NCI-H446 (cell line): ENCODE measurements at places on chromosomes 2 and 18.
A peak's percentile ranks its signal among the peaks of the same experiment; 100 is the strongest.

DNA sequence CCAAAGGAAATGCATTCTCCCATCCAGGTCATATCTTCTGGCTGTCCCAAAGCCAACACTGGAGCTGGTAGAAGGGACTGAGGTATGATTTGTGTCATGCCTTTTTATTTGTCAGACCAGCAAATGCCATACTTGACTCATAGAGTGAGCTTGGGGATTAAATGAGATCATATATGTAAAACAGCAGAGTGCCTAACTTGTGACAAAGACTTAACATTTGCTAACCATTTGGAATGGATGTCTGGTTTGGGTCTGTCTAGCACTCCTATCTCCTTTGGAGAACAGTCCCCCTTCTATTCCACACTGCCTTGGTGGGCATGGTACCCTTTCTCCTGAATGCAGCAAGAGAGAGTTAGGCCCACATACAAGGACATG, 128.5 kb upstream of the LGALSL start:
- DNase-seq = no peak

GRCh38 chr2:31812051-31812798, 198.6 kb downstream of the MEMO1 start:
- DNase-seq = no peak

DNA sequence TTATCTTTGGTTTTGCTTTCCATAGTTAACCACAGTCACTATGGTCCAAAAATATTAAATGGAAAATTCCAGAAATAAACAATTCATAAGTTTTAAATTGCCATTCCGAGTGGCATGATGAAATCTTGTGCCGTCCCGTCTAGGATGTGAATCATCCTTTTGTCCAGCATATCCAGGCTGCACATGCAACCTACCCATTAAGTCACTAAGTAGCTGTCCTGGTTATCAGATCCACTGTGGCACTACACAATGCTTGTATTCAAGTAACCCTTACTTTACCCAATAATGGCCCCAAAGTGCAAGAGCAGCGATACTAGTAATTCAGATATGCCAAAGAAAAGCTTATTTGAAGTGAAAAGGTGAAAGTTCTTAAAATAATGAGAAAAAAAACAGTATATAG, 10.7 kb downstream of the USP34 start:
- DNase-seq = no peak

DNA sequence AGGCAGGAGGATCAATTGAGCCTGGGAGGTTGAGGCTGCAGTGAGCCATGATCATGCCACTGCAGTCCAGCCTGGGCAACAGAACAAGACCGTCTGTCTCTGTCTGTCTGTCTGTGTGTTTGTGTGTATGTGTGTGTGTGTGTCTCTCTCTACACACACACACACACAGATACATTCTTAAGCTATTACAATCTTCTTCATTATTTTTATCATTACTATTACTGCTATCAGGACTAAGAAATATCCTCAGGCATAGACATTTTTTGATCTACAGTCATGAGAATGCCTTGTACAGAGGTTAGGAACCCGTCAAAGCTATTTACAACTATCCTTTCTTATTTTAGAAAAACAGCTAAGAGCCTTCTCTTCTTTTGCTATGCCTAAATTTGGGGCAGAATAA, 207.4 kb downstream of the NEDD4L start:
- DNase-seq = no peak

- DNase-seq = no peak
Measured at GRCh38 chr18:45775241-45775676, 50.2 kb upstream of the SIGLEC15 start.

GRCh38 chr2:217177720-217178119, 317.9 kb upstream of the TNP1 start:
- DNase-seq = no peak

- DNase-seq = no peak
Measured at GRCh38 chr2:239881031-239881471, 144.1 kb downstream of the NDUFA10 start.

- DNase-seq = no peak
Measured at GRCh38 chr2:45614330-45614729, 3.3 kb upstream of the SRBD1 start.

GRCh38 chr2:41998186-41999127, 49.4 kb upstream of the PKDCC start:
- DNase-seq = no peak

DNA sequence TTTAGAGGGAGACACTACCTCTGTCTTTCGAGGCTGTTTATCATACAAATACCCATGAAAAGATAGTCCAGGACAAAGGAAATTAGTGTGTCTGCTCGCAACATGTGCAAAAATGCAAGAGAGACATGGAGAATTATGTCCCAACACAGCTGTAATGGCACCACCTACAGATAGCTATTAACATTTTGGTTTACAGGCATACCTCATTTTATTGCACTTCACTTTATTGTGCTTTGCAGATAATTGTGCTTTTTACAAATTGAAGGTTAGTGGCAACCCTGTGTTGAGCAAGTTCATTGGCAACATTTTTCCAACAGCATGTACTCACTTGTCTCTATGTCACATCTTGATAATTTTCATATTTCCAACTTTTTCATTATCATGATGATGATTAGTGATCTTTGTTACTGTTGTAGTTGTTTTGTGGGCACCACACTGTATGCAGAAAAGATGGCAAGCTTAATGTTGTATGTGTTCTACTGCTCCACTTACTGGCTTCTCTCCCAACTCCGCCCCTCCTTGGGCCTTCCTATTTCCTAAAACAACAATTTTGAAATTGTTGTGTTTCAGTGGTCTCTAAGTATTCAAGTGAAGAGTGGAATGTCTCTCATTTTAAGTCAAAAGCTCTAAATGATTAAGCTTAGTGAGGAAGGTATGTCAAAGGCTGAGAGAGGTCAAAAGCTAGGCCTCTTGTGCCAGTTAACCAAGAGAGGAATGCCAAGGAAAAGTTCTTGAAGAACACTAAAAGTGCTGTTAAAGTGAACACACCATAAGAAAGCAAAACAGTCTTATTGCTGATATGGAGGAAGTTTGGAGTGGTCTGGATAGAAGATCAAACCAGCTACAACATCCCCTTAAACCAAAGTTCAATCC, 52.0 kb downstream of the ANKRD12 start:
- no peak for DNase-seq

DNA sequence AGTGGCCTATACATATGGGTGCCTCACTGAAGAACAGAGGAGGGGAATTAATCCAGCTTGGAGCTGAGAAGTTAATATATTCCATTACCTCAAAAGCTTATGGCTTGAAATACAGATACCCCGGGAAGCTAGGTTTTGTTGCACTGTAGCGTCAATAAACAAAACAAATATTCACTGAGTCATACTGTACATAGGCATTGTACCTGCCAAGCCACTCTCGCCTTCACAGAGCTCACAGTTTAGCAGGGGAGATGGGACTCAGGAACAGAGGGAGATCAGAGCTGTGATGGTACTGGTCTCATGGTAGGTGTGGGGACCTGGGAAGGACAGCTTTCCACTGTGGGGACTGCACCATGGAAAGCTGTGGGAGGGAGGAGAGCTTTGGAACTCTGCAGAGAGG, 111.2 kb upstream of the ST6GAL2 start:
- DNase-seq = no peak

GRCh38 chr18:60053747-60054304, 154.0 kb downstream of the PMAIP1 start:
- DNase-seq = no peak

DNA sequence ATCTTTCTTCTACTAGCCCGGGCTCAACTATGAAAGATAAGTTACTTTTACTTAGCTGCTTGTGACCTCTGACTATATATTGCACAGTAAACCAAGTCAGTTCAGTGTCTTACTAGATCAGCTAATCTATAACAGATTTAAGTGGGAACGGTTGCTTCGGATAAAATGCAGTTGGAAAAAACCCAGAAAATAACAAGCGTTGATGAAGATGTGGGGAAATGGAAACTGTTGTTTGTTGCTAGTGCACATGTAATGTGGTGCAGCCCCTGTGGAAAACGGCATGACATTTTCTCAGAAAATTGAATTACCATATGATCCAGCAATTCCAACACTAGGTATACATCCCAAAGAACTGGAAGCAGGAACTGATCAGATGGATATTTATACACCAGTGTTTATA, 248.5 kb downstream of the PRKCE start:
- DNase-seq = no peak

DNA sequence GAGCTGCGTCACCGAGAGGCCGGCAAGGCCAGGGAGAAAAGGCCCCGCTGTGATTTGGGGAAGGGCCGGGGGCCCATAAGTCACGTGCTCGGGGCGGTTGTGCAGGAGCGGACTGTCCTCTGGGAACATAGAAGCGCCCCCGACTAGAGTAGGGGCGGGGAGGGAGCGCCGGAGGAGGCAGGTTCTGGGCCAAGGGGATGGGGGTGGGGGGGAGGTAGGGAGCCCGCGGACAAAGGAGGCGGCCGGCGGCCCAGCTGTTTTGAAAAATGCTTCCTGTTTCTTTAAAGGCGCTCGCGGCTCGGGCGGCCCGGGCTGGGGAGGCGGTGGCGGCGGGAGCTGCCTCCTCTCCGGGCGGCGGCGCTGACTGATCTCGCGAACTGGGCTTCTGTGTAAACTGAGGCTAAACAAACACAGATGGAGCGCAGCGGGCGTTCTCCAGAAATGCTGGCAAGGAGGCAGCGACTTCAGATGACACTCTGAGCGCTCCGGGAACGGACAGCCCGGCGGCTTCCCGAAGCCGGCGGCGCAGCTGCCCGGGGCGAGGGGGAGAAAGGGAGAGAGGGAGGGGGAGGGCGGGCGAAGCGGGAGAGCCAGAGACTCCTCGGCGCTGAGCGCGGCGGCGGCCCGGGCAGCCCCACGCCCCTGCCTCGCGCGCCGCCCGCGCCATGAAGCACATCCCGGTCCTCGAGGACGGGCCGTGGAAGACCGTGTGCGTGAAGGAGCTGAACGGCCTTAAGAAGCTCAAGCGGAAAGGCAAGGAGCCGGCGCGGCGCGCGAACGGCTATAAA, at the start of gene ATOH8:
Gene ATOH8 (plus strand): TSS at position 467 of the 788 bp plus-strand sequence. CDS start 199 bp downstream, at position 666.
- DNase-seq = peak; percentile 82

- DNase-seq = no peak
Measured at GRCh38 chr2:197706839-197707207, 1.7 kb downstream of the MARS2 start.

DNA sequence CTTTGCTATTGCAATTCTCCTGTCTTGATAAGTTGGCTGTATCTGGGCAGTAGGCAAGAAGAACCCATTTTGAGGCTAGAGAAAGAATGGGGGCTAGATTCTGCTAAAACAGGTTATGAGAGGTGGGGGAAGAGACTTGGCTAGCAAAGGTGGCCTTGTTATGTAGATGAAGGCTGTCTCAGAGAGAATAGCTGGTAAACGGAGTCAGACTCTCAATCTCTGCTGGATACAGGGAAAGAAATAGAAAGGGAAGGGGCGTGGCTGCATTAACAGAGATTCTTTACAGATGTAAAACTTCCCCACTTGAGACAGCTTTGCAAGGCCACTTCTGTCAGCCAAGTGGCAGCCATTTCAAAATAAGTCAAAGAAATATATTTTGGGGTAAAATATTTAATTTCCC, 38.1 kb upstream of the ARHGAP25 start:
- DNase-seq = no peak

DNA sequence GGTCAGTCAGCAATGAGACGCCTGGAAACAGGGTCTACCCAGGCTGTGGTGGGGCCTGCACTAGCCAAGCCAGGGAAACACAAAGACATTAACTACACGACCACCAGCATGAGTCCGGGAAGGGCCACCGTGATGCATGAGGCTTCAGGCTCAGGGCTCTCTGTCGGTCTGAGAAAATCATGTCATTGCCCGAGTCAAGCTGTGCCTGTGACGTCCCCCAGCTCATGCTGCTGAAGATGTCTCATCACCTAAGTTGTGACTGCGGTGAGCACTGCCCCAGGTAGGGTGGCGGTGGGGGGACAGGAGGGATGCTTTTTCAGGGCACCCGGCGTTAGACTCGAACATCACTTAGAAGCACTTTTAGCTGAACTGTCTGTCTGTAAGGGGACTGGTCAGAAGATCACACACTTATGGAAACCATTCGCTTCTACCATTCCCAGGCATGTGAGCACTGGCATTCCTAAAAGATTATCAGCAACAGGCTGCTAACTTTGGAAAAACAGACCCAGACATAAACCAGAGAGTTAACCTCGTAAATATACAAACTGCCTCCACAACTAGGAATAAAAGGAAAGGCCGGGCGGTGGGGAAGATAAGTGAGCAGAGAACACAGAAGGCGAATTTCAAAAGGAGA, 234.5 kb downstream of the HDAC4 start:
- DNase-seq = no peak

DNA sequence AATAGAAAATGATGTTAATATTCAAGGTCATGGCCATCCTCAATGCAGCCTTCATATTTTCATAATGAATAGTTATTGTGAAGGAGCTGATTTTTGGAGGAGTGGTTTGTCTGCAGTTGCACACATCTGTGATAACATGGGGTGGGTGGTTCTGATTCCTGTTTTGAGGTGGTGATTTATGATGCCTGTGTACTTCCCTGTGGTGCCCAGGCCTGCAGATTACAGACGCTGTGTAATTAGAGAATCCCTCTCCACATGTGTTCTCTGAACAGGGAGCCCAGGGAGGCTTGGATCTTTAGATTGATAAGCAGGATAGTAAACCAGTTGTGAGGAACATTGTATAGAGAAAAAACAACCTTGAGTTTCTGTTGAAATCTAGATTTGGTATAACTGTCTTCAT, 117.5 kb downstream of the AGAP1 start:
- no peak for DNase-seq

- DNase-seq = peak; percentile 30
Measured at GRCh38 chr2:191030521-191031154, 16.7 kb upstream of the STAT1 start.

DNA sequence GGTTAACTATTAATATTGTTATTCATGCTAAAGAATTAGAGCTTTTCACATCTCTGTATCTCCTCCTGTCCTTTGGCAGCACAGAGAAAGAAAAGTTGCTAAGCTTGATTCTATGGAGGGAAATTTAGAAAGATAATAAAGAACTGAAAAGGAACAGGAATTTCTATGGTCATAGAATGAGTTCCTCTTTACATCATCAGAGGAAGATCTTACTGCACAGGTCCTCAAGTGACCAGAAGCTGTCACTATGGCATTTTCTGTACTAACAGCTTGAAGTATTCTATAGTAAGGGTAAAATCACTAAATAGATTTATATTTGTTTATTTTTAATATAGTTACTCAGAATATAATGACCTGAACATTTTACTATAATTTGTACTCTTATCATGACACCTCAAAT, 6.0 kb upstream of the PRKD3 start:
- no peak for DNase-seq

DNA sequence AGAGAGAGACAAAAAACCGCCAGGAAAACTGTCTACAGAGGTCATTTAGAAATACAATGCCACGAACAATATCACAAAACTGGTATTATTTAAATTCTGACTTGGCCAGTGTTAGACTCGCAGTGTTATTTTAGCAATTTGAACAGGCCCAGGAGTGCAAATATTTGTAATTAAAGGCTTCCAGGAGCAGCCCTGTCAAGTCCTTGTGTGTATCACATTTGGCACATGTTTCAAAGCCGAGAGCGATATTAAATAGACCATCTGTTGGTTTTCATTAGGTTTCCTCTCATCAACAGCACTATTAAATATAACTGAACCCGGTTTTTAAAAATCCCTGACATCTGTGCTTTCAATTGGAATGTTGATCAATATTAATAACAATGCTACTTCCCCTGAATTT, 656.9 kb downstream of the TSN start:
- peak; percentile 24 for DNase-seq

GRCh38 chr2:25822190-25823117, 55.8 kb downstream of the ASXL2 start:
- no peak for DNase-seq
